ENCODE measurements at places on chromosomes 1 and 21.
A peak's percentile ranks its signal among the peaks of the same experiment; 100 is the strongest.

DNA sequence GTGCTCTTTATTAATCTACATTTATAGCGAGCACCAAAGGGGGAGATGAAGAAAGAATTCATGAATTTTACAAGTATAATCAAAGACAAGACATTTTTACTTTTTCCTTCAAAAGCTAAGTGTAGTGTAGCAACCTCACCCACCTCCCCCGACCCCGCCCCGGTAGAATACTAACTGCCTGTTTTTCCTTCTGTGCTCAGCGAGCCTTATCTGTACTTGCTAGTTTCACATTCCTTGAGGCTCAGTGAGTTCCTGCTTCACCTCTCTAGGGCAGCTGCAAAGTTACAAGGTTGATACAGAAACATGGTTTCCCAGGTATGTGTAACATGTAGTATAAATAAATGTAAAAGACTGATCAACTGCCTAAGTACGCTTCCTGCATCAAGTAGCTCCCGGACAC, 86.5 kb downstream of the LIPI start:
- no peaks in the 10 kb centered on the region for H3K36me3 ChIP-seq
- no peaks in the 10 kb centered on the region for H3K27me3 ChIP-seq
- H3K27ac ChIP-seq: no peak overlapping the region
- DNase-seq: no peak
- H3K4me3 ChIP-seq: no peak overlapping the region
- no peaks in the 10 kb centered on the region for H3K4me1 ChIP-seq

DNA sequence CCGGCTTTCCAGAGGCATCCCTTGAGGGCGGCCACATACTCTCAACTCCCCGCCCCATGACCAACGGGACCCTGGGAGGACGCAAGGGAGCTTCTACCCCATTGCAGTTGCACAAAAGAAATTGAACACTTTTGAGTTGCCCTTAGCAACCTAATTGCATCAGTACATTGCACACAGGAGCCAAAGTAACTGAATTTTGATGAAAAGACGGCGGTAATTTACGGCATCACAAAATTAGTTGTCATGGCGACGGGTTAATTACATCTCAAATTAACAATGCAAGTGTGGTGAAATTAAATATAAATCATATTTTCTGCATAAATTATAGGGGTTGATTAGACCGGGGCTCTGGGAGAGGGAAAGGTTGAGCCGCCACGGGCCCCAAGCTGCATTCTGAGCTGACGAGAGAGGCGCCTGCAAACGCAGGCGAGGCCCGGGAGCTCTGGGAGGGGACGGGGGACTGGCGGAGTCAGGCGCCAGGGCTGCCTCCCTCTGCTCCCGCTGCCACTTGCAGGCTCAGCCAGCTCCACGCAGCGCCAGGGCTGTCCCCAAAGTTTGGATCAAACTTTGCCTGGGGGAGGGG, 61.4 kb downstream of the CASZ1 start:
- no peak for DNase-seq
- H3K27ac ChIP-seq: peak overlapping the region; percentile 87
- no peak overlapping the region for H3K4me3 ChIP-seq
- H3K4me1 ChIP-seq: peaks cover 11% of the 10 kb centered on the region
- no peaks in the 10 kb centered on the region for H3K36me3 ChIP-seq

GRCh38 chr1:202619505-202619904, 90.7 kb downstream of the SYT2 start:
- no peak overlapping the region for H3K27ac ChIP-seq
- DNase-seq: no peak
- no peaks in the 10 kb centered on the region for H3K36me3 ChIP-seq
- H3K27me3 ChIP-seq: no peaks in the 10 kb centered on the region
- H3K4me1 ChIP-seq: no peaks in the 10 kb centered on the region

DNA sequence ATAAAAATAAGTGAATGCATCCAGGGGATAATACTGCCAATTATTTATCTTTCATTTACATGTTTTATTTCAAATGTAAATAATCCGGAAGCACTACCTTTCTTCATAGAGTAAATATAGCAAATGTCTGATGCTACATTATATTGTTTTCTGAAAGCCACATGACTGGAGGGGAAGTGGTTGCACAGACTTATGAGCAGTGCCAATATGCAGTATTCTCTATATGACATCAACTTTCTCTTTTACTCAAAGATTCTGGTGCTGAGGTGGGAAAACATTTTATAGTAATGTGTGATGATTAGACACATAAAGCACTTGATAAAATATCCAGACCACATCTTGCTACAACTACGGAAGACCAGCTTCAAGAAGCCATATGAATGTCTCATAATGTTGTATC, 314.7 kb downstream of the NEGR1 start:
- no peak overlapping the region for H3K4me3 ChIP-seq

- H3K4me1 ChIP-seq: no peaks in the 10 kb centered on the region
- H3K27ac ChIP-seq: no peak overlapping the region
- no peaks in the 10 kb centered on the region for H3K27me3 ChIP-seq
- no peak overlapping the region for H3K4me3 ChIP-seq
- DNase-seq: no peak
- H3K36me3 ChIP-seq: no peaks in the 10 kb centered on the region
Measured at GRCh38 chr1:5373281-5373680, 618.9 kb downstream of the NPHP4 start.

- no peak for DNase-seq
- H3K27ac ChIP-seq: no peak overlapping the region
- H3K27me3 ChIP-seq: no peaks in the 10 kb centered on the region
- no peaks in the 10 kb centered on the region for H3K36me3 ChIP-seq
- no peaks in the 10 kb centered on the region for H3K4me1 ChIP-seq
Measured at GRCh38 chr1:51131185-51131584, 29.2 kb downstream of the C1orf185 start.

DNA sequence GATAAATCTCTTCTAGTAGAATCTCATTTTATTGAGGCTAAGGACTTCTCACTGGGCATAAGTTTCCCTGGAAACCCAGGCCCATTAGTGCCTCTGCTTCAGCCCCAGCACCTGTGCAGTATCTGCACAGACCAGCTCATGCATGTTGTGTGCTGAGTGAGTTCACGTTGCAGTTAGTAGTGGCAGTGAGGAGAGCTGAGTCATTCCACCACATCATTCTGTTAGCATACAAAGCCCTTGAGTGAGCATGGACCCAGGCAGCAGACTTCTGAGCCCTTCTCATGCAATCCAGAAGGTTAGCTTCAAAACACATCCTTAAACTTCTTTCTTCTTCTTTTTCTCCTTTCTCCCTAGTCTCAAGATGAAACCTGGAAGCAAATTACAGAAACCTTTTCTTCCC, 45.8 kb upstream of the NTPCR start:
- no peaks in the 10 kb centered on the region for H3K27me3 ChIP-seq
- H3K4me3 ChIP-seq: no peak overlapping the region
- peaks cover 3% of the 10 kb centered on the region for H3K4me1 ChIP-seq

DNA sequence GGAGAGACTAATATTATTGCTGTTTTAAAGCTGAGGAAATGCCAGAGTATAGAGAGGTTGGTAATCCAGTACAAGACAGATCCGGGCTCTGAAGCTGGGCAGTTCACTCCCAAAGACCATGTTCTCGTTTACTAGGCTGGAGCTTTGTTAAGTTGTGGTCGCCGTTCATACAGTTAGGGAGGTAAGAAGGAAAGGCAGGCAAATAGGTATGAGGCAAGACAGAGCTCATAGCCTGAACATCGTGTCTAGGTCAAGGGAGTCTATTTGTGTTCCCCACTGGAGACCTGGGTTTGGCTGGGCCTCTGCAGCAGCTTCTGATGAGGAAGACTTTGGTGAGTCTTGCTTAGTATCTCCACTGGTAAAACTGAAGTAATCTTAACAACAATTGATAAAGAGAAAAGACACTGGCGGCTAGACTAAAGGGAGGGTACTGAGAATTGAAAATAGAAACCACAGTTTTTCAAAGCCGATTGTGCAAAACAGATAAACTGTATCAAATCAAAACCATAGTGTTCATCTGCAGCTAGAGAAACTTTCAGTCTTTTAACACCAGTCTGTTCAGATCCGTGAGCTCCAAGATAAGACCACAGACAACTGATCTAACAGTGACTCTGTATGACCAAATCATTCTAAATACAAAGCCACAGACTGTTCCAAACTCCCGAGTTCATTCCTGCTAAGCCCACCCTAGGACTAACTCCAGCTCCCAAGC, 217.0 kb upstream of the FAM78B start:
- DNase-seq: no peak
- H3K36me3 ChIP-seq: no peaks in the 10 kb centered on the region
- H3K27ac ChIP-seq: no peak overlapping the region
- H3K27me3 ChIP-seq: no peaks in the 10 kb centered on the region
- H3K4me1 ChIP-seq: no peaks in the 10 kb centered on the region

GRCh38 chr1:64685217-64685616, 59.7 kb upstream of the RAVER2 start:
- no peaks in the 10 kb centered on the region for H3K36me3 ChIP-seq
- no peak overlapping the region for H3K27ac ChIP-seq
- H3K4me1 ChIP-seq: no peaks in the 10 kb centered on the region
- H3K4me3 ChIP-seq: no peak overlapping the region

GRCh38 chr1:23989263-23989662, 9.1 kb upstream of the SRSF10 start:
- H3K4me3 ChIP-seq: no peak overlapping the region
- no peaks in the 10 kb centered on the region for H3K27me3 ChIP-seq
- no peak overlapping the region for H3K27ac ChIP-seq
- H3K36me3 ChIP-seq: no peaks in the 10 kb centered on the region

GRCh38 chr1:201023517-201023902, at the start of gene KIF21B:
TSS of gene KIF21B (minus strand) at chr1:201023714. CDS start at chr1:201023383, 331 bp downstream.
- no peak within 1 kb of the TSS for H3K27ac ChIP-seq
- no peak for DNase-seq
- peak within 1 kb of the TSS; percentile 59 for H3K4me3 ChIP-seq
- H3K36me3 ChIP-seq: no peaks in the 10 kb centered on the region

DNA sequence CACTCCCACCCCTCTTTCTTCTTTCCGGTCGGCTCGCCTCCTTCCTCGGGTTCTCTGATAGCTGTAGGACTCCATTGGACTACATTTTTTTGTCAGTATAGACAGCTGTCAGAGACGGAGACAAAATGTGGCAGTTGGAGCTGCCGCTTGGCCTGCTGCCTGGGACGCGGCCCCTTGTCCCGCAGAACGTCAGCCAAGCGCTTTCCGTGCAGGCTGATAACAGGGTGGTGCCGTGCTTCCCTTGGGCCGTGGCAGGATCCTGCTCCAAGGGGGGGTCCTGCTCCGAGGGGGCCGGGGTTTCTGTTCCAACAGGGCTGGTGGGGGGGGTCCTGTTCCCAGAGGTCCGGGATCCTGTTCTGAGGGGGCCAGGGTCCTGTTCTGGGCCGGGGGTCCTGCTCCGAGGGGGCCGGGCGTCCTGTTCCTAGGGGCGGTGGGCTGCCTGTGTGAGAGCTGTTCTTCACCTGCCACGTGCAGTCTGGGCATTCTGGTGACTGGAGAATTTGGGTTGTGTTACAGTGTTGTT, 4.9 kb downstream of the SKI start:
- H3K4me1 ChIP-seq: peaks cover 64% of the 10 kb centered on the region
- no peaks in the 10 kb centered on the region for H3K36me3 ChIP-seq
- H3K27ac ChIP-seq: peak overlapping the region; percentile 88

DNA sequence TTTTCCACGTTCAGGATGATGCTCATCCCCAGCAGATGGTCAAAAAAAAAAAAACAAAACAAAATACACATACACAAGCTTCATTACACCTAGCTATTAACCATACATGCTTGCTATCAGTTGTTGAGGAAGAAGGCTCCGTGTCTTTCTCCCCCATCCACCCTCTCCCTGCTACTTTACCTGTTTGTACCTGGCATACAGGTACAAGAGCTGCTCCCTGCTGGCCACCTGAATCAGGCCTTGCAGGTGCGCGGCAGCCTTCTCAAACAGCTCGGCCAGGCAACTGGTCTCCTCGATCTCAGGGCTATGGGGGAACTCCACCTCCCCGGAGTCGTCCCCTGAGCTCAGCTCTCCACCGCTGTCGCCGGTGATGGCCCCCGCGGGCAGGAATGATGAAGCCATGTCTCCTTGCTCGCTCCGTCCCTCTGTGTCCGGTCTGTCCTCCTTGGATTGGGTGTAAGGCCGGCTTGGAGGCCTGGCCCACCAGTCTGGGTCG, 464 bp downstream of the ACBD6 start:
- H3K4me3 ChIP-seq: peak overlapping the region; percentile 94
- H3K27ac ChIP-seq: peak overlapping the region; percentile 92
- no peaks in the 10 kb centered on the region for H3K27me3 ChIP-seq
- peaks cover 8% of the 10 kb centered on the region for H3K4me1 ChIP-seq
- no peaks in the 10 kb centered on the region for H3K36me3 ChIP-seq

DNA sequence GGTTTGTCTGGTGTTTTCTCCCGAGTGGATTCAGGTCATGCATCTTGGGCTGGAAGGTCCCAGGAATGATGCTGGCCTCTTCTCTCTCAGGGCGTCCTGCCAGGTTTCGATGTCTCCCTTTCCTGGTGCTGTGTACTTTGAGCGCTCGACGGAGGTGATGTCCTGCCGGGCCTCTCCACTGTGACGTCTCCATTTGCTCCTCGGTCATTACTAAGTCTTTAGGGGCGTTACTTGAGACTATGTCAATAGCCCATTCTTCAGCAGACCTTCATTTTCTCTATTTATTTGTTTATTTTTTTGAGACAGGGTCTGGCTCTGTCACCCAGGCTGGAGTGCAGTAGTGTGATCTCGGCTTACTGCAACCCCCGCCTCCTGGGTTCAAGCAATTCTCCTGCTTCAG, 37.2 kb upstream of the TNFRSF1B start:
- no peaks in the 10 kb centered on the region for H3K27me3 ChIP-seq
- DNase-seq: no peak
- no peaks in the 10 kb centered on the region for H3K36me3 ChIP-seq
- H3K4me1 ChIP-seq: no peaks in the 10 kb centered on the region
- no peak overlapping the region for H3K4me3 ChIP-seq
- no peak overlapping the region for H3K27ac ChIP-seq

GRCh38 chr1:152745289-152745704, 12.5 kb upstream of the KPRP start:
- H3K27me3 ChIP-seq: no peaks in the 10 kb centered on the region
- H3K4me3 ChIP-seq: no peak overlapping the region
- H3K4me1 ChIP-seq: no peaks in the 10 kb centered on the region
- H3K36me3 ChIP-seq: no peaks in the 10 kb centered on the region
- H3K27ac ChIP-seq: no peak overlapping the region

- no peak overlapping the region for H3K27ac ChIP-seq
- H3K27me3 ChIP-seq: no peaks in the 10 kb centered on the region
- no peak for DNase-seq
- no peaks in the 10 kb centered on the region for H3K4me1 ChIP-seq
- no peak overlapping the region for H3K4me3 ChIP-seq
Measured at GRCh38 chr1:89971600-89971999, 23.3 kb upstream of the ZNF326 start.

DNA sequence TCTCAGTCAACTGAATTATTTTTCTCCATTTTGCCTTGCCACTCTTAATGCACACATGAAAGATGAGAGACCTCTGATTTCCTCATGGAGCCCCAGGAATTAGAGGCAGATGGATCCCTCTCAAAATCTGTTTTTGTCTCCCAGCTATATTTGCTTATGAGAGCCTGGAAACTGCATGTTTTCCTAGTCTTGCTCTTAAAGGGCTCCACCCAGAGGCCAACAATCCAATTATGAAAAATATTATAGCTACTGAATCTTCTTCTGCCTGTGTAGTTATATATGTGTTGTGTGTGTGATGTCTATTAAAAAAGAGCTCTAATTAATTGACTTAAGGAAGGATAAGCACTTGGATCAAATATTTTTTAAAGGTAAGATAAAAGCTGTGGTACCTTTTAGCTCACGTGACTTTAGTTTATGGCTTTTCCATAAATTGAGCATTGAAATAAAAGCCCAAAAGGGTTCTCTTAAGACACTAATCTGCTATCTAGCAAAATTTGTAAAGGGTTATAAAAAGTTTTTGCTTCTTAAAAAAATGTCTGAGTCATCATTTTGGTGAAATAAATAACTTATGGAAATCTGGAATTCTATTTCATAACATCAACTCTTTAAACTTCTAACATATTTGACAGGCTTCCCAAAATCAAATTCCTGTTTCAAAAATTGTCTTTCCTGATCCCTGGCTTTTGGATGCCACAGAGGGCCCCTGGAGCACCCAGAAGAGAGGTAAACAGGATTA, 31.2 kb upstream of the TSPEAR start:
- no peaks in the 10 kb centered on the region for H3K27me3 ChIP-seq
- H3K27ac ChIP-seq: no peak overlapping the region
- H3K4me3 ChIP-seq: no peak overlapping the region
- no peak for DNase-seq
